ENCODE measurements at places on chromosomes 7 and 10. TPM values are rescaled to one million over a fixed set of nuclear protein-coding genes. Genes with fewer than 3 reads are reported as not detected.

PLAU gene
- 31.4 TPM for total RNA-seq

AKR1C3 gene
- total RNA-seq = 35.9 TPM

STEAP1B gene
- total RNA-seq = 25.3 TPM

A1CF gene
- total RNA-seq = not detected

TSPAN12 gene
- 18.8 TPM for total RNA-seq

AKR1C8 gene
- 0.16 TPM for total RNA-seq

CNNM1 gene
- not detected for total RNA-seq

KLHL7 gene
- total RNA-seq = 19.1 TPM

AGMO gene
- total RNA-seq = 1.9 TPM

COPG2 gene
- 18.8 TPM for total RNA-seq

TCF7L2 gene
- total RNA-seq = 4.0 TPM

H2BK1 gene
- not detected for total RNA-seq

CXCL12 gene
- 17.4 TPM for total RNA-seq

COL17A1 gene
- 0.88 TPM for total RNA-seq

ECHDC3 gene
- 2.1 TPM for total RNA-seq

TACR2 gene
- total RNA-seq = not detected

HMX2 gene
- total RNA-seq = not detected

All from bladder microvascular endothelial cell (primary cell).